SW 1271 (cell line): ENCODE measurements at places on chromosomes 12 and 14.
A peak's percentile ranks its signal among the peaks of the same experiment; 100 is the strongest.

GRCh38 chr12:26566675-26567074 lies 266.3 kb downstream of the ITPR2 start:
- no peak for DNase-seq

DNA sequence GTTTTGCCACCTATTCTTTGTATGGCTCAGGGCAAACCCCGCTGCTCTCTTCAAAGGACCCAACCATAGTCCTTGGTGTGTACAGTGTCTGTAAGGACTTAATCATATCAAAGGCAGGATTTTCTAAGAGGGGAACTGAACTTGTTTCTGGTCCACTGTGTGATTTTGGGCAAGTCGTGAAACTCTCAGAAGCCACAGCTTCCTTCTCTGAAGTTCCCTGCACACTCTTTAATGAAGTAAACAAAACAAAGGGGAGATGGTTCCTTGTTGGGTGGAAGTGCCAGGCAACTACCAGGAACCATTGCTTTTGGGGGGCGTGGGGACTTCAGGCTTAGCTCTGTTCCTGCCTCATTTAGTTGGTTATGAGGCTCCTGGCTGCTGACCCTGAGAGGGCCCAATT lies 152.4 kb downstream of the VRK1 start:
- no peak for DNase-seq

- no peak for DNase-seq
Observed at GRCh38 chr12:121166356-121166755, 33.7 kb downstream of the P2RX7 start.

DNA sequence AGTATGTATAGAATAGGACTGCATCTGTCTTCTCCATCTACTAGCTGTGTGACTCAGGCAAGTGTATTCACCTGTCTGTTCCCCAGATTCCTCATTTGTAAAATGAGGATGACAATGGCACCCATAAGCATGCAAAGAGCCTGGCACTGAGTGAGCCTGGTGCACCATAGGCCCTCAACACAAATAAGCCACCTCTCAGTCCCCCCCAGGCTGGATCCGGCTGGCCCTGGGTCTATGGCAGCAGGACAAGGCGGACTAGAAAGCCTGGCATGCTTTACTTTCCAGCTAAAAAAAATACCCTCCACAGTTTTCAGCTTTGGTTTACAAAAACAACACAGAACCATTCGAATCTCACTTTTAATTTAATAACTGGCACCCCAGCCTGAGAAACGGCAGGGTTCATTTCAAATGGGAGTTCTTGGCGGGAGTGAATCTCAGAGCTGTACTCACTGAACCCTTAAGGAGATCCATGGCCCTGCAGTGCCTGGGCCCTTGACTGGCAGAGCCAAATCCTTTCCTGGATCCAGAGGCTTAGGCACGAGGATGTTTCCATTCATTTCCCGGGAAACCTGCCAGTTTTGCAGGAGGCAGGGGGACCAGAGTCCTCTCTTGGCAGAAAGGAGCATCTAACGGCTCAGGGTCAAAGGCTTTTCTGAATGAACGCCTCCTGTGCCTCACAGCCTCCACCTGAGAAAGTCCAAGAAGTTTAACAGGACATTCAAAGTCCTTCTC lies 17.7 kb downstream of the SYNE3 start:
- no peak for DNase-seq

DNA sequence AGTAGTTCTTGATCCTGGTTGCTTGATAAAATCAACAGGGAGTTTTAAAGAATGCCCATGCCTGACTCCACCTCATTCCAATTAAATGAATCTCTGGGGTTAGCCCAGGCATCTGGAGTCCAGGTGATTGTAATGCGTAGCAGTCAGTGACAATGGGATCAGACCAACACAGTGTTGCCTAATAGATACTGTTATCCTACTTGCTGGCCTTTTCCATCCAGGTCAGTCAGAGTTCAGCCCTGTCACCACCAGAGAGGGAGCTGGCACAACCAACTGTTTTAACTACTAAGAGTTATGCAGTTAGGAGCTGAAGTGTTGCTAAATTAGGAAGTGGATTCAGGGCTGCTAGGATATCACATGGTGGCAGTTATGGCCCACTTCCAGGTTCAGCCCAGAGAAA lies 107.1 kb downstream of the GPR135 start:
- peak; percentile 36 for DNase-seq

DNA sequence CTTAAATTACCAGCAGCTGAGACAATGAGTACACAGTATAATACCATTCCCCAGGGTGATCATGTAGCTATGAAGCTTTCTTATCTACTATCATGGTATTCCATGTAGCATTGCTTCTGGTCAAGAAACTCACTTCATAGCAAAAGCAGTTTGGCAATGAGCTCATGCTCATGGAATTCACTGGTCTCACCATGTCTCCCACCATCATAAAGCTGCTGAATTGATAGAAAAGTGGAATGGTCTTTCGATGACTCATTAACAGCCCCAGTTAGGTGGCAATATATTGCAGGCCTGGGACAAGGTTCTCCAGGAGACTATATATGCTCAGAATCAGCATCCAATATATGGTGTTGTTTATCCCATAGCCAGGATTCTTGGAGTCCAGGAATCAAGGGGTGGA lies 553.7 kb downstream of the FOXG1 start:
- DNase-seq = no peak

GRCh38 chr12:5264006-5264405 lies 167.9 kb upstream of the NTF3 start:
- no peak for DNase-seq

DNA sequence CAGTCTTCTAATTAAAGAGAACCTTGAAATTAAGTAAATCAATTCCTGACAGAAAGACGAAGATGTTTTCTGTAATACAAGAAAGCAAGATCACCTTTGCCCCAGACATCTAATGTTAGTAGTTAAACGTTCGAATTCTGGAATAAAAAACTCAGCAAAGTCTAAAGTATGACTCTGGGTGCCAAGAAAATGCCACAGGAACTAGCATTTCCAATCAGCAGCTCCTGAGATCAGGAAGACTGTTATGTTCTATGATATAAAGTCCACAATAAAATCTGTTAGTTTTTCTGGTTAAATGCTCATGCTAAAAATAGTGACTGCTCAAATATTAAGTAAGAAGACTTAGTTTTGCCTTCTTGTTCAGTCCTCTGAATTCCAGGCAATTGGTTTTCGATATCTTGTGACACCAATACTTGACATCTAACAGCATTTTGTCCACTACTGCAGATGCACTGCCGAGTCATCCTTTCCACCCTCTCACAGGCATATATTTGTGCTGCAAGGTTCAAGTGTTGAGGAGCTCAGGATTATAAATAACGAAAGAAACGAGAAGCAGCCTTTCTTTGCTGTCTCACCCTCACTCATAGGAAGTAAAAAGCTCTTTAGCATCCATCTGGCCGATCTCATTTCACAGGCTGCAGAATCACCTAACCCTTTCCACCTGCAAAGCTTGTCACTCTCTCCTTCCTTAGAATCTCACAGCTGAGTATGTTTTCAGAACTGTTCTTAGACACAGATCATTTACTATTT lies 32.0 kb downstream of the SSH1 start:
- DNase-seq = no peak

DNA sequence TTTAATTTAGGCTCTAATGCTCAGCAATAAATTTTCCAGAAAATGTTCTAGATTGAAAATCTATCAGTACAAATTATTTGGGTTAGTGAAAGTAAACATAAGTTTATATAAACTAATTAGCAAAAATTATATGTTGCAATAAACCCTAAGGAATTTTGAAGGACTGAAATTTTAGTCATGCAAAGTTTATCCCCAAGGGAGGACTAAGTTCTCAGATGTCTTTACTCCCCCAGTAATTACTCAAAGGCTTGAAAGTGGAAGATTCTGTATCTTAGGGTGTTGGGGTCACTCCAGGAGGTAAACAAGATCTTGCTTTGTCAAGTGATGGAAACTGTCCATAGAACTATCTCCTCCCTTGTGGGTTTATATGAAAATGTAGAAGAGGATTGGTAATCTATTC lies 183.7 kb downstream of the AKAP6 start:
- no peak for DNase-seq

- no peak for DNase-seq
Observed at GRCh38 chr14:100815478-100816285, 10.2 kb upstream of the MEG3 start.

GRCh38 chr12:48352157-48352760 lies 1.5 kb upstream of the ZNF641 start:
- DNase-seq = no peak

- DNase-seq = no peak
Observed at GRCh38 chr12:104578453-104578852, 121.7 kb downstream of the CHST11 start.

- peak; percentile 72 for DNase-seq
Observed at GRCh38 chr12:96400631-96401075, 414 bp upstream of the CDK17 start.

- DNase-seq = peak; percentile 63
Observed at GRCh38 chr14:81269100-81269978, 48.6 kb upstream of the GTF2A1 start.

- no peak for DNase-seq
Observed at GRCh38 chr12:83805156-83805772, 1107.3 kb downstream of the SLC6A15 start.

GRCh38 chr12:57632958-57633840 lies at the start of gene B4GALNT1:
Gene B4GALNT1 (minus strand): TSS chr12:57633201. CDS start chr12:57632132, 1,069 bp downstream.
- DNase-seq = no peak

DNA sequence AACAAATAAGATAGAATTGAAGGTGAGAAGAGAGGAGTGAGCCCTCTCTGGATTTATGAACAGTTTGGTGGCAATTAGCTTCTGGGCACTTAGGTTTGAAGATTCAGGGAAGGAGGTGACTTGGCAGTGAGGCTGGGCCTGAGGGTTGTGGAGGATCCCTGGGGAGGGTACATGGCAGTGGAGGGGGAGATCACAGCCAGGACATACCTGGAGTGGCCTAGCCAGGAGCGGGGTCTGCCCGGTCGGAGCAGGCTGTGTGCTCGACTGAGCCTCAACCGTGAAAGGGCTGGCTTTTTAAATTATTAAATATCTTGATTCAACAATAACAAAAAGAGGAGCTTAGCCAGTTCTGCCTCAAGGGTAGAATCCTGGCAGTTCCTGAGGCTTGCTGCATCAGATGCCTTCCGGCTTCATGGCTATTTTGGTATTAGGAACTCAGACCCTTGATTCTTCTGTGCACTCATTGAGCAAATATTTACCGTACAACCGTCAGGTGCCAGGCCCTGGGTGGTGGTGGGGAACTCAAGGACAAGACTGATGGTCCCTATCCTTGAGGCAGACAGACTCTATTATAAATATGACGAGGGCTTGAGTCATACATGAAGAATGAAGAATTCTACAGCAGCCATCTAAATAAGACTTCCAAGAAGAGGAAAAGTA lies 73.4 kb downstream of the SPTB start:
- DNase-seq = no peak

- peak; percentile 66 for DNase-seq
Observed at GRCh38 chr12:111438481-111438880, 32.8 kb downstream of the SH2B3 start.

DNA sequence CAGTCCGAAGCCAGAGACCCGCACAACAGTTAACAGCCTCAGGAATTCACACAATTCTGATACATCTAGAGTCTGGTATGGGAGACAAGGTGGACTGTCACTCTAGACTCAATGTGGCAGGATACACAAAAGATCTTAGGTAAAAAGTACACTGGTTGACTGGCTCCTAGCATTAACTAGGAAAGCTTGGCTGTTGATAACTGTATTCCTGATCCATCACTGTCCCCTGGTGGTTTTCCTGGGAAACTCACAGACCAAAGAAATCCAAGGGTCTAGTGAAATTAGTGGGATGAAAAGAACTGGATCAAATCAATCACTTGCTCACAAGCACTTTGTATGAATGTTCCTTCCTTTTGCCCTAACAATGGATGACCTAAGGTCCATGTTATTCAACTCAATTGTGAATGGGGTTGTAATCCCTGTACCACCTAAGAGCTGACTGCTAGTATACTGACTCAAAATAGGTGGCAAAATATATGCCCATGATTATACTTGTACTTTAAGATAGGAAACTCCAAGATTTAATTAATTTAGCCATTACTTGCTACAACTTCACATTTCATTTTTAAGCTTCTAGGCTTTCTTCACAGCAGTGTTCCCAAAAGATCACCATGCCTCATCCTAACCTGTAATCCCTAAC lies 14.0 kb downstream of the NPC2 start:
- peak; percentile 33 for DNase-seq

DNA sequence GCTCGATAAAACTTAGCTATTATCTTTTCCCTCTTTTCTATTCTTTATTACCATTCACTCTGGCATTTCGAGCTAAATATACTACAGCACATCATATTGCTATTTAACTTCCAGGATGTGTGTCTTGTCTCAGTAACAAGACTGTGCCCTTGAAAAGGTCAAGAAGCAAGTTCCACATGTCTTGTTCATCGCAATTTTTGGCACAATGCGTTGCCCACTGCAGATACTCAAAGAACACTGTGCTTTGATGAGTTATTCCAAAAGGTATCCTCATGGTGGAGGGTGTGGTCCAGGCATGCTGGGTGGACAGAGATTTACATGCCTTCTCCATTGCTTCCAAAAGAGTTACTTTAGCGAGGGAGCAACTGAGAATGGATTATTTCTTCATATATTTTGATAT lies 6.6 kb downstream of the E2F7 start:
- peak; percentile 10 for DNase-seq

GRCh38 chr14:47674543-47675465 lies 601 bp downstream of the MDGA2 start:
- no peak for DNase-seq

GRCh38 chr12:113639474-113639873 lies 167.8 kb upstream of the LHX5 start:
- DNase-seq = no peak

DNA sequence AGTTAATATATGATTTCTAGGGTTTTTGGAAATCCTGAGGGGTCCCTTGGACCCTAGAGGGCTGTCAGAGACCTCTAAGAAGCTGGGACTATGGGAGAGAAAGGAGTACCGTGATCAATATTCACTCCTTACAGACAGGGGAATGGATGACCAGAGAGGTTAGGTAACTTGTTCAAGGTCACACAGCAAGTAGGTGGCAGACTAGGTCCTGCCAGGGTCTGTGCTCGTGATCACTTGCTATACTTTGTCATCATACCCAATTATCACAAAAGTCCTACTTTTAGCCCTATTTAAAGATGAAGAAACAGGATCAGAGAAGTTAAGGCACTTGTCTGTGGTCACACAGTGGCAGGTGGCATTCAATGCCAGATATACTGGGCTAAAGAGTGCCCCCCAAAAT lies 42.9 kb downstream of the WSCD2 start:
- DNase-seq = no peak

DNA sequence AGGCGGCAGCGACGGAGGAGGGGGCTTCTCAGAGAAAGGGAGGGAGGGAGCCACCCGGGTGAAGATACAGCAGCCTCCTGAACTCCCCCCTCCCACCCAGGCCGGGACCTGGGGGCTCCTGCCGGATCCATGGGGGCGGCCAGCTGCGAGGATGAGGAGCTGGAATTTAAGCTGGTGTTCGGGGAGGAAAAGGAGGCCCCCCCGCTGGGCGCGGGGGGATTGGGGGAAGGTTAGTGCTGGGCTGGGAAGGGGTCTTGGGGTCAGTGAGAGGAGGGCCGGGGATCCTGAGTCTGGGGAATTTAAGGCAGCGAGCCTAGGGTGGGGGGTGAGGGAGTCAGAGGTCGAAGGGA lies 203 bp downstream of the NFATC4 start:
- no peak for DNase-seq

DNA sequence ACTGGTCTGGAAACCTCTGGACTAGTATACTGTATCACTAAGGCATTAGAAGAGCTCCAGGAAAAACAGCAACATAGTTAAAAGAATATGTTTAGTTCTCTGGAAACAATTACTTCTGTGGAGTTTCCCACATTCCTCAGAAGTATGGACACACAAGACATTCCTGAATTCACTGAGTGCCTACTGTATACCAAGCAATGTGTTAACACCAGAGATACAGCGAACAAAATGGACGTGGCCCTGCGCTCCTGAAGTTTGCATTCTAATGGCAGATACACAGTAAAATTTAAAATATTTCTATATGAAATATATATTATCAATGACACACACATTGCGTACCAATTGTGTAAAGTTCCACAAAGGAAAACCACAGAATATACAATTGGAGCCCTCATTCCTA lies 1.1 kb downstream of the ANGEL1 start:
- DNase-seq = no peak
